Ammon's horn (tissue), 1 donor: ENCODE measurements at places on chromosomes 2 and 18.

DNA sequence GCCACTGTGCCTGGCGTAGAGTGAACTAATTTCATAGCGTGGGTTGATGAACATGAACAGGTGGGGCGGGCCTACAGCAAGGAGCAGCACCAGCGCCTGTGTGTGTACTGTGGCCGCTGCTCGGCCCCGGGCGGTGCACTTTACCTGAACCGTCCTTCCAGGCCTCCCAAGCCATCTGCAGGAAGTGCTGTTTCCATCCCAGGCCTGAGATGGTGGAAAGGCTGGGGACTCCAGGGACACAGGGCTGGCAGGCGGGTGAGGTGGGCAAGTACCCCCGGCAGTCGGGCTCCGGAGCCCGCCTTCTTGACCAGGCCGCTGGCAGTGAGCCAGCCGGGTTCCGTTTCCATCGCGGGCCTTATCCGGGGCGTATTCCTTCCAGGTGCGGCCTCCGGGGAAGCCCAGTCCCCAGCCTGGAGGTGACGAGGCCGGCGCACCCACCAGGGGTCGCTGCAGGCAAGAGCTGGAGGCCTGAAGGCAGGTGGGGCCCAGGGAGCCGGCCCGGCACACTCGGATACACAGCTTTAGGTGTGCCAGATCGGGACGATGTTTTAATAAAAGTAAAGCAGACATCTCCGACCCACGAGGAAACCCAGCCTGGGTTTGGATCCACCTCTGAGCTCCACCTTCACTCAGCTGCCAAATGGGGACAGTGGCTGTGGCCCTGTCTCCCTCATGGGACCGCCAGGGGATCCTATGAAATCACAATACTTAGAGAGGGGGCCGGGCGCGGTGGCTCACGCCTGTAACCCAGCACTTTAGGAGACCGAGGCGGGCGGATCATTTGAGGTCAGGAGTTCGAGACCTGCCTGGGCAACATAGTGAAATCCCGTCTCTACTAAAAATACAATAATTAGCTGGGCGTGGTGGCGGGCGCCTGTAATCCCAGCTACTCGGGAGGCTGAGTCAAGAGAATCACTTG, 22.7 kb upstream of the PDIA6 start:
- peak; percentile 60 for DNase-seq

DNA sequence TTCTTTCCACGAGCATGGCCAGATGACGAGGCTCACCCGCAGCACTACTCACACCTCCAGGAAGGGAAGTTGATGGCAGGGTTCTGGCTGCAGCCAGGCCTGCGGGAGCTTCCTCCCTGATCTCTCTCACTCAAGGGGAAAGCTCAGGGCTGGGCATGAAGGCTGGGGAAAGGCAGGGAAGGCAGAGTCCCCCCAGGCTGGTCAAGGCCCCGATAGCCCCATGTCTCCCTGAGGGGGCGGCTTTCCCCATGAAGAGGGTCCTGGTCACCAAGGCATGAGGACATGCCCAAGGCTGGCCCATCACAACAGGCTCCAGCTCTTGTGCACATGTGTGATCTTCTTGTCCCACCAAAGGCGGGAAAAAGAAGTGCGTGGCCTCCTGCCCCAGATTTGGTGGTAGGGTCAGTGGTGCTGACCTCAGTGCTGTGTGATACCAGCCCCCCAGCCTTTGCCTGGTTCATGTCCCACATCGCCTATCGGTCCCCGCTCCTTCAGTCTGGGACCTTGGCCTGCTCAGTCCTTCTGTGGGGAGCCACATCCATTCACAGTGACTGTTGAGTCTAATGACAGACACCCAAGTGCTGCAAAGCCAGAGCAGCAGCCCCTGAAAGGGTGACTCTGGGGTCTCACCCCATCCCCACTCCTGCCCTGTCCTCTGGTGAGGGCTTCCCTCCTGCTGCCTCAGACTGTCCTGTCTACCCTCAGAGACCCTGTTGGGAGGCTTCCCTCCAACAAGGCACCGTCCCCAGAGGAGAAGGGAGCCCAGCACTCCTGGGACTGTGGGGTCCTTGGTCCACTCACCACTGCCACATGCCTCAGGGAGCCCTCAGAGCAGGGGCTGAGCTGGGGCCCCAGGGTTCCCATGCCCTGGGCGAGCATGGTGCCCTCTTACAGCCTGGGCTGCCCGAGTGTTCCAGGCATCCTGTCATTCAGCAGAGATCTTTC, 49.8 kb upstream of the ALPP start:
- DNase-seq, result no peak

DNA sequence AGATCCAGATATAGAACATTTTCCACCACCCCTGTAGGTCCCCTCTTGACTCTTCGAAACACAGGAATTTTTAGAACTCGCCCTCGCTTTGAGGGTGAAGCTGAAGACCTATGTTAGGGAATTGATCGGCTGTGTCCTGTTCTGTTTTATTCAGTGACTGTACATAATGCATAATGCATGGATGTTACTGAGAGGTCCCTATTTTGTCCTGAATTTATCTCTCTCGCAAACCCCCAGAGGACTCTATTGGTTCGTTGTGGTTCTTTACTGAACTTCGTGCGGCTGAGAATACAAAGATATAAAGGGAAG, 431 bp upstream of the EIF5B start:
- no peak for DNase-seq

GRCh38 chr2:33277002-33277426, 199.4 kb upstream of the RASGRP3 start:
- DNase-seq, result no peak

DNA sequence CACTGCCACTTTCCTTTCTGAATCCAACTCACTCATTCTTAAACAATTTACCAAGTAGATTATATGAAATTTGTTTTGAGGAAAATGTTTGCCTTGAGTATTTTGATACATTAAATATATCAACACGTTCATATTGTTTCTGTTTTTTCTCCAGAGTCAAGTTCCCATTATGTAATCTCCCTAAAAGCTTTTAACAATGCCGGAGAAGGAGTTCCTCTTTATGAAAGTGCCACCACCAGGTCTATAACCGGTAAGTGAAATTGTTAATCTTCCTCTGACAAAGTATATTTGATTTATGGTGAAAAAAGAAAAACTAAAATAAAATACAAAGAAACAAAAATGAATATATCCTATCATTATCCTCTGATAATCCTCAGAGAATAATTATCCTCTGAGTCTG, 838.6 kb downstream of the MBD2 start:
- DNase-seq, result no peak

DNA sequence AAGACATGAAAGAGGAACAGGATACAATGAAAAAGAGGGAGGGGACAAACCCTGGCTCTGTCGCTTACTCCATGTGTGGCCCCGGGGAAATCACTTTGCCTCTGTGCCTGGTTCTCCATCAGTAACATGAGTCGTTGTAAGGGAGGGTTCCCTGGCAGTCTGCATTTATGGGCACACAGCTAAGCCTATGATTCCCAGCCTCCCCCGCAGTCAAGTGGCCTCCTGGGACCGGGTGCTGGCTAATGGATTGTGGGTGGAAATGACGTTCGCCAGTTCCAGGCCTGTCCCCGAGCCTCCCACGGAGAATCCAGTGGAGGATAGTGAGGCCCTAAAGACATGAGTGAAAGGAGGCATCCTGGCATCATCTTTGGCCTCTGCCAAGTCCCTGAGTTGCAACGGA, 42.7 kb downstream of the SFXN5 start:
- DNase-seq, result no peak
